Cerebellum (tissue), 4 donors: ENCODE measurements at places on chromosomes 11 and 22. TPM values are rescaled to one million over a fixed set of nuclear protein-coding genes. Genes with fewer than 3 reads are reported as not detected.

Gene IGF2
- 65.1 TPM for total RNA-seq

Gene PKP3
- 0.73 TPM for total RNA-seq

Gene L3MBTL2
- 16.6 TPM for total RNA-seq

GRCh38 chr22:22895776-22896445 lies 8.3 kb downstream of the IGLL5 start:
- no peak for DNase-seq

DNA sequence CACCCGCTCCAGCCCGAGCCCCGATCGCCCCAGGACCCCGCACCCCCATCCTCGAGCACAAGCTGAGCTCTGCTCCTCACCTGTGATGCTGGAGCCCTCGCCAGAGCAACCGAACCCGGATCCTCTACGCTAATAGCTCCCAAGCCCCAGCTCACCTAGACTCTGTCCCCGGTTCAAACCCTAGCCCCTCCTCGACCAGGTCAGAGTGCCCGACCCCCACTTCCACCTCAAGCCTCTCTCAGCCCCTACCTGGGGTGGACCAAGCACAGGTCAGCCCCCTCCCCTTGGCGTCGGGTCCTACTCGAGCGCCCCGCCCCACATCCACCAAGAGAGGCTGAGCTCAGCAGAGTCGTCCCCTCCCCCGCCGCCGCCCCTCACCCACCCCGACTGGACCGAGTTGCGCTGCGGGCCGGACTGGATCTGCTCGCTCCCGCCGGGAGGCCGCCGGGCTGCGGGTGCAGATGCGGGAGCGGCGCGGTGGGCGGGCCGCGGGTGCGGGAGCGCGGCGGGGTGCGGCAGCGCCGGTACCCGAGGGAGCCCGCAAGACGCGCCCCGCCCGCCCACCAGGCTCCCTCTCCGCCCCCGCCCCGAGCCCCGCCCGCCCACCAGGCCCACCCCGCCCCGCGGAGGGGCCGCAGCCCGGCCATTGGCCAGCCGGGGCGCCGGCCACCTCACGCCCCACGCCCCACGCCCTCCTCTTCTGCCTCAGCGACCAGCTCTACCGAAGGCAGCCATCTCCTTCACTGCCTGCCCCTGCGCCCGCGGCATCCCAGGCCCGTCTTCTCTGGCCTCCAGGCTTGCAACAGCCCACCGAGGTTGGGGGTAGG lies 577 bp upstream of the DKK3 start:
- DNase-seq: peak; percentile 90

DNA sequence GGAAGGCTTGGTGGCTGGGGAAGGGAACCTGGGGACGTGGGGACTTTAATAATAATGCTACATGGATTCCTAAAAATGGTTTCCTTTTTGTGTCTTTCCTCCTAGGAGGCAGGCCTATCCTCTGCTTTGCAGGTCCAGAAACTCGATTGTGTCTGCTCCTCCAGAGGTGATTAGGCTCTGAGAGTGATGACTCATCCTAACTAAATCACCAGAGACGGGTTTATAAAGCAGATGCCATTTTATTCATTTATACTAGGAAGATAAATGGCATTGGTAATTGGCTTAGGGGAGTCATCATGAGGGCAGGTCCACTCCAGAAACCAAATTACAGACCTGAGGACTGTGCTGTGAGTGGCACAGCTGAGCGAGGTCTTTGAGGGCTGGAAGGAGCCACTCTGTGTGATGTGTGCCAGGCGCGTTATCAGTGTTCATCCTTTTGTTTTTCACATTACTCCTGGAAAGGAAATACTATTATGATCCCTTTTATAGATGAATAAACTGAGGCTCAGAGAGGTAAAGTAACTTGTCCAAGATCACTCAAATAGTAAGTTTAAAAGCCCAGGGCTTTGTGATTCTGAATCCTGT lies 7.1 kb downstream of the NLRX1 start:
- no peak for DNase-seq

DNA sequence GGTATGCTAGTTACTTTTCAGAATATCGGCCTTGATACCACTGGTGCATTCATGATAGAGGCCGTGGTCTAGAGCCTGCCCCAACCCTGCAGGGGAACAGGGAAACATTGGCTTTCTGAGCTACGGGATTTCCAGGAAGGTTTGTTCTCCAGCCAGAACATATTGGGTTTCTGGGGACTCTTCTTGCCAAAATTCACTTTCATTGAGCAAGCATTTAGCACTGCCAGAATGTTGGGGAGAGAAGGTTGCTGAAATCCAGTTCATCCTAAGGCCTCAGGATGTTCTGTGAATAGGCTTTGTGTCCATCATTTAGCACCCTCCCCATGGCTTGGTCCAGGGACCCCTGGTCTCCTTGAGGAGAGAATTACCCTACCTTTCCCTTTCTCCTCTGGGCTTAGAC lies 36.7 kb downstream of the DRG1 start:
- DNase-seq: no peak
